ENCODE measurements at places on chromosomes 16 and 17.

DNA sequence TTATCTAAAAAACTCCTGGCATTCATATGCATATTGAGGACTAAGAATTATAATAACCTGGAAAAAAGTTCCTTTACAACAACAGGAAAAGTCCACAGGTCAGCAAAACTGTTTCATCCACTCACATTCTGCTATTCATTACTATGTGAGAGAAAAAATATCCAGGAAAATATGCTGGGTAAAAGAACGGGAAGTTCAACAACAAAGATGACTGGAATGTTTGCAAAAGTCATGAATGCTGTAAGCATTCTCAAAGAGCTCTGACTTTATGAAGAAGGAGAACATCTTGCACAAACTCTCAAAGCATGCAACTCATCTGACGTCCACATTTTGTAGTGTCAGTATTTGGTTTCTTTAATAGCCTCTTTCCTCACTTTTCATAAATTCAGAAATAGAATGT is 56.9 kb upstream of the ALDH3A1 start:
- no peak for DNase-seq

- DNase-seq, result no peak
These were observed 48.5 kb downstream of the SPOP start for GRCh38 chr17:49629447-49629846.

DNA sequence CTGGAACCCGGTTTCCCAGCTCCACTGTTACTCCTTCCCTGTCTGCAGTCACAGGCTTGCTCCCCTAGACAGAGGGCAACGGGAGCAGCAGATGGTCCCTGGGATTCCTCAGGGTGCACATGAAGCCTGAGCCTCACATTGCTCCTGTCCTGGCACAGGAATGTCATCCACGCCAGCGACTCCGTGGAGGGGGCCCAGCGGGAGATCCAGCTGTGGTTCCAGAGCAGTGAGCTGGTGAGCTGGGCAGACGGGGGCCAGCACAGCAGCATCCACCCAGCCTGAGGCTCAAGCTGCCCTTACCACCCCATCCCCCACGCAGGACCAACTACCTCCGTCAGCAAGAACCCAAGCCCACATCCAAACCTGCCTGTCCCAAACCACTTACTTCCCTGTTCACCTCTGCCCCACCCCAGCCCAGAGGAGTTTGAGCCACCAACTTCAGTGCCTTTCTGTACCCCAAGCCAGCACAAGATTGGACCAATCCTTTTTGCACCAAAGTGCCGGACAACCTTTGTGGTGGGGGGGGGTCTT is 1.6 kb upstream of the DECR2 start:
- DNase-seq, result no peak

DNA sequence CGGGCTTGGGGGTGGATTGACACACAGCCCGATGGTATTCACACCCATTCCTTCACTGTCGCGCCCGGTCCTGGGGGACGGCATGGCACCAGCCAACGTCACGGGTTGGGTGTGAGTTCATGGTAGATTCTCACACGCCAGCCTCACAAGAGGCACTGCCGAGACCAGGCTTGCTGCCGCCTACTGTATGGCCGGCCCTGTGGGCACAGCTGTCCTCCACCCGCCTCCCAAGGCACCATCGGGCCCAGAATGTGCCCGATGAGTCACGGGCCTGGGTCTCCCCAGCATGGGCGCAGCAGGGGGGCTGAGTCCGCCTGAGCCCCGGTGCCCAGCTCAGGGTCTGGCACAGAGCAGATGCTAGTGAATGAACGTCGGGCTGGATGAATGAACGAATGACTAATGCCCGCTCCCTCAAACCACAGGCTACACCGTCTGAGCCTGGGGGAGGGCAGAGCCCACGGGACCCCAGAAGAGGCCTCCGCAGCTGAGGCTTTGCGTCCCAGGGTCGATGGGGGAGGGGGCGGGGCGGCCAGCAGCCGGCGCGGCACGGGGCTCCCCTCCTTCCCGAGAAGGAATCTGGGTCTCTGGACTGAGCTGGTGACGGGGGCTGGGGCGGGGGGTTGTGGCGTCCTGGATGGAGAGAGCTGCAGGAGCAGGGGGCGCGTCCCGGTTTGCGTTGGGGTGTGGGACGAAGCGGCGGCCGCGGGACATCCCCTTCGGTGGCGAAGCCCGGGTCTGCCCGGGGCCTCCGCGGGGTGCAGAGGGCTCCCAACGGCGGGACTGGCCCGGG is 829 bp downstream of the PITPNM3 start:
- DNase-seq, result no peak

- DNase-seq, result peak; percentile 61
These were observed 13.2 kb downstream of the SREBF1 start for GRCh38 chr17:17823433-17824118.

GRCh38 chr17:17126131-17127110 is 79.7 kb downstream of the PLD6 start:
- no peak for DNase-seq

GRCh38 chr17:48384164-48384563 is 45.9 kb downstream of the SKAP1 start:
- no peak for DNase-seq

GRCh38 chr16:80367037-80367658 is 173.6 kb upstream of the DYNLRB2 start:
- no peak for DNase-seq

DNA sequence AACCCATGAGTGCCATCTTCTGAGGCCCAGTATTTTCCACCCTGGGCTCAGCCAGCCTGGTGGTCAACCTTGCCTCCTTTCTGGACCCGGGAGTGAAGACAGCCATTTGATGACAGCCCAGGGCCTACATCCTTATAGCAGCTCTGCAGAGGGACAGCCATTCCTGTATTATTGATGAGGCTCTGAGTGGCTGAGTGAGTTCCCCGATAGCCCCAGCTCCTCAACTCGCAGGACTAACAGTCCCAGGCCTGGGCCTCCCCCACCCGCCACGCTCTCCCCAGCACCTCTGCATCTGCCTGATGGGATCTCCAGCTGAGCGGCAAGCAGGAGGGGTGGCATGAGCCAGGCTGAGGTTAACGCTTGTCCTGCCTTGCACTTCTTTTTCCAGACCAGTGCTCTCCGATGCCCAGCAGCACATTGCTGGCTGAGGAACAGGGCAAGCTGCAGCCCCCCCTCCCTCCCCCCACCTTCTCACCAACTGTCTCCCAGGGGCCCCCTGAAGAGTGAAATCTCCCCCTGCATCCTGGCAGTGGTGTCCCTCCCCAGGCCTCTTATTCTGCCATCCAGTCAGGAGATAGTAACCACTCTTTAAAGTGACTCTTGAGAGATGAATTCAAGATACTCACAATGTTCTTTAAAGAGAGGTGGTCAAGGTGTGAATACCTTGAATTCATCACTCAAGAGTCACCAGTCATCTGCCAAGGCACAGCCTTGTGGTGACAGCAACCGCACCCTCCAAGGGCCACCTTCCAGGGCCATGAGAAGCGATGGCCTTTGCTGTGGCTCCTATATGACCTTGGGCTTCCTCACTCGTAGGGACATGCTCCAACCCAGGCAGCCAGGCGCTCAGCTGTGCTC is 23.5 kb downstream of the CACNG5 start:
- DNase-seq, result no peak

DNA sequence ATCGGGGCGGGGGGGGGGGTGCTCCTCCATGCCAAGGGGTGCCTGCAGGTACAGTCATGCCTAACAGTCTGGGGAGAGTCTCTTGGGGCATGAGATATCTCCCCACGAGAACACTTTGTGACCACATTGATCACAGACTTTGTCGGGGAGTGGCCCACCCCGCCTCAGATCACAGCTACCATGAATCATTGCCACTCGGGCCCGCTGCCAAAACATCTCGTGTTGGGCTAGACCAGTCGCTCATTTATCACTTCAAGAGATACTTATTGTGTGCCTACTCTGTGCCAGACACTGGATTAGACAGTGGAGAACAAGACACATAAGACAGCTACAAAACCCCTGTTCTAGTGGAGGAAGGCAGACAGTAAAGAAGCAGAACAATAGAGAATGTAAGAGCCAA is 72.6 kb downstream of the CLEC16A start:
- peak; percentile 17 for DNase-seq

GRCh38 chr17:76736349-76737081 is 616 bp downstream of the SRSF2 start:
- DNase-seq, result peak; percentile 62

GRCh38 chr16:63856537-63856936 is 1265.3 kb downstream of the CDH11 start:
- no peak for DNase-seq

DNA sequence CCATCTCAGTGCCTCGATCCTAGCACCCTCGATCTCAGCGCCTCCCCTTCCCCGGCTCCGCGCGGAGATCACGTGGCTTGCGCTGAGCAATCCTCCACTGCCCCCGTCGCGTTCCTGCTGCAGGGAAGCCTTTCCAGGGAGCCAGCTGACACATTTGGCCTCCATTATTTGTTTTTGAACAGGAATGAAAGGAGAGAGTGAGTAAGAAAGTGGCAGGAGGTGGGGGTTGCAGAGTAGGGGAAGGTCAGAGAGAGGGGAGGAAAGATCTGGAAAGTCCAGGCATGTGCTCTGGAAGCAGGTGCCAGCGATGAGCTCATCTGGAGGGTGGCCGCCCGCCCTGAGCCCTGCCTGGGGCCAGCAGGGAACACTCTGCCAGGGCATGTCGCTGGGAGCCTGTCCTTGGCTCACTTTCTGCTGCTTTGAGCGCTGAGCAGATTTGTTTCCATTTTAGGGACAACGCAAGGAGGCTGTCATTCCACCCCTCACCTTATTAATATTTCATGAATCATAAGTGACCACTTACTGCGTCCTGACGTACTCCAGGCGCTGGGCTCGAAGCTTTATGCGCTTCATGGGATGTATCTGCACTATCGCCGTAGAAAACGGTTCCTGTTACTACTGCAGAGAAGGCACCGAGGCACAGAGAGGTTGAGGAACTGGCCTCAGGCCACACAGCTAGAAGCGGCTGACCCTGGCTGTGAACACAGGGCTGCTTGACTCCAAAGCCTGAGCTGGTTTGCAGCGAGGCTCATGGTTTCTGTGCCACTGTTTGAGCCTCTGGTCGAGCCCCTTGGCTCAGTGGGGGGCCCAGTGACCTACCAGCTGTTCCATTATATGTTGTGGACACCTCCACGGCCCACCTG is 283.1 kb downstream of the SEC14L1 start:
- DNase-seq, result no peak

GRCh38 chr16:82031116-82032084 is 3.7 kb upstream of the HSD17B2 start:
- DNase-seq, result no peak

DNA sequence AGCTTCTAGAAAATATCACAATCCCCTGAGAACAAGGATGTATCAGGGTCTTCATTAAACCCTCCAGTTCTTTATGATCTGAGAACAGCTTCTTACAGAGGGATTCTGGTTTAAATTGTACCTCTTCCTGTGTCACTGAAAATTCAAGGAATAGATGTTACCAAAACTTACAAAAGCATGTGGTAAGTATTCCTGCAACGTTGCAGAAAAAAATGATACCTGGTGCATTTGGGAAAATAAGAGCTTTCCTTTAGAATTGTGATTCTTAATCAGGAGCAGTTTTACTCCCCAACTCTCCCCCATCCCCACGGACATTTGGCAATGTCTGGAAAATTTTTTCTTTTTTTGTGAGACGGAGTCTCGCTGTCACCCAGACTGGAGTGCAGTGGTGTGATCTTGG is 7.3 kb downstream of the SLFN14 start:
- no peak for DNase-seq

- DNase-seq, result no peak
These were observed 9.0 kb downstream of the TEKT5 start for GRCh38 chr16:10685709-10686108.

- no peak for DNase-seq
These were observed 49.2 kb downstream of the TNRC6A start for GRCh38 chr16:24778671-24779070.

- DNase-seq, result no peak
These were observed 1.2 kb upstream of the GRB7 start for GRCh38 chr17:39736319-39737165.

DNA sequence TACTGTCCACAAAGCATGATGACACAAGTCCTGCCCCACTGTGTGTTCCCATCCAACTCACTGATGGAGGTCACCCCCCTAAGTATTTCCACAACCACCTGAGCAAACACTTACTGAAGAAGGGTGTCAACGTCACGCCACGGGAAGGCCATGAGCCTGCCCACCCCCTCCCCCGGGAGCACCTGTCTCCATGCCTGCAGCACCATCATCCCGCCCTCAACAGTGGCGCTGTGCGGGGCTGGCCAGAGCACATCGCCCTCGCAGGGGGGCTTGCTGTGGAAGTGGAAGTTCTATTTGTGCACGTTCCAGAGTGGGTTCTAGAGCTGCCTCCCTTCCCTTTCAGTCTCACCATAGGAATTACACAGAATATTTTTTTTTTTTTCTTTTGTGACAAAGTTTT is 4.3 kb upstream of the MBTPS1 start:
- DNase-seq, result no peak

DNA sequence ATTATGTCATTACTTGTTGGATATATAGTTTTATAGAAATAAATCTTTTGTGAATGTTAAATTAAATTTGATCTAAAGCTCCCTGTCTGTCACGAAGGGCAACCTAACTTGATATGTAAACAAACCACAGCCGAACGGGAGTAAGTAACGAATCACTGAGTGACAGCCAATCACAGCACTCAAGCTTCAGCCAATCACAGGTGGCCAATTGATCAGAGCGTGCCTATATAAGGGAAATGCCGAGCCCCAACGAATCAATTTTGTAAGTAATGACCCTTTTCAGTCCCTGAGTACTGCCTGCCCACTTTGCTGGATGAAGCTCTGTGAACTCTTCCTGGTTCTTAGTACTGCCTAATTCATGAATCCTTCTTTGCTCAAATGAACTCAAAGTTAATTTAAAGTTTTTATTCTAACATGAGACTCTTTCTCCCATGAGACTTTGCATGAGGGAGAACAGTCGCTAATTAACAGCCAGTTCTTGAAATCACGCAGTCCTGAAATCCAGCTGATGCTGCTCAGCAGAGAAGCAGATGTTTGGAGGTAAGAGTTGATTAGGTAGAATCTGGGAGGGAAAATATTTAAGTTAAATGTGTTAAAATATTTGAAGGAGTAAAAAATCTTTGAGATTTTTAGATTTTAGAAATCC is 302.2 kb downstream of the CNTNAP4 start:
- no peak for DNase-seq

DNA sequence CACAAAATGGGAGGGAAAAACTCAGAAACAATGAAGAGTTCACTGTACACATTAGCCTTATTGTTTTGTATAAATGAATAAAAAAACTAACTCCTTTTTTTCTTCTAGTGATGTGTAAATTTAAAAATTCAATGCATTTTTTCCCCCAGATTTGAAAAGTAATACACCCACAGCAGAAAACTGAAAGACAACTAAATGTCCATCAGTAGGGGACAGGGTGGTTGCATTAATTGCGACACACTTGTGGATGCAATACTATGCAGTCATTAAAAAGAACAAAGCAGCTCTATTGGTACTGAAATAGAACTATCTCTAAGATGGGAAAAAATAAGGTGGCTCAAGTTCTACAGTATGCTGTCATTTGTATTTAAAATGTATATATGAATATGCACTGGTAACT is 13.7 kb upstream of the WIPI1 start:
- no peak for DNase-seq

DNA sequence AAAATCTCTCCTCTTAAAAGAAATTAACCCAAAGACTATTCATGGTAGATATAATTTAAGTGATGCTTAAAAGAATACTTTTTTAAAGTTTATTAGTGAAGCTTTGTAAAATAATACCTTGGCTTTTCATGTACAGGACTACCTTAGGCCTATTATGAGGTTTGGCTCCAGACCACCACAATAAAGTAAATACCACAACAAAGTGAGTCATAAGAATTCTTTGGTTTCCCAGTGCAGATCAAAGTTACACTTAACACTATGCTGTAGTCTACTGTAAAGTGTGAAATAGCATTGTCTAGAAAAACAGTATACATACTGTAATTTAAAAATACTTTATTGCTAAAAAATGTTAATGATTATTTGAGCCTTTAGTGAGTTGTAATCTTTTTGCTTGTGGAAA is 31.7 kb downstream of the CLTC start:
- DNase-seq, result no peak

- DNase-seq, result no peak
These were observed 58.8 kb downstream of the ADCY9 start for GRCh38 chr16:4057439-4057877.

All from stimulated activated CD8-positive, alpha-beta memory T cell treated with anti-CD3 and anti-CD28 coated beads, Interleukin-12 subunit alpha, Interleukin-12 subunit beta, amount 100 ng/mL, for 4 hours (primary cell).